ENCODE measurements at places on chromosomes 11 and 22.
A peak's percentile ranks its signal among the peaks of the same experiment; 100 is the strongest.

- DNase-seq: no peak
Measured at GRCh38 chr11:21037850-21038249, 368.5 kb downstream of the NELL1 start.

DNA sequence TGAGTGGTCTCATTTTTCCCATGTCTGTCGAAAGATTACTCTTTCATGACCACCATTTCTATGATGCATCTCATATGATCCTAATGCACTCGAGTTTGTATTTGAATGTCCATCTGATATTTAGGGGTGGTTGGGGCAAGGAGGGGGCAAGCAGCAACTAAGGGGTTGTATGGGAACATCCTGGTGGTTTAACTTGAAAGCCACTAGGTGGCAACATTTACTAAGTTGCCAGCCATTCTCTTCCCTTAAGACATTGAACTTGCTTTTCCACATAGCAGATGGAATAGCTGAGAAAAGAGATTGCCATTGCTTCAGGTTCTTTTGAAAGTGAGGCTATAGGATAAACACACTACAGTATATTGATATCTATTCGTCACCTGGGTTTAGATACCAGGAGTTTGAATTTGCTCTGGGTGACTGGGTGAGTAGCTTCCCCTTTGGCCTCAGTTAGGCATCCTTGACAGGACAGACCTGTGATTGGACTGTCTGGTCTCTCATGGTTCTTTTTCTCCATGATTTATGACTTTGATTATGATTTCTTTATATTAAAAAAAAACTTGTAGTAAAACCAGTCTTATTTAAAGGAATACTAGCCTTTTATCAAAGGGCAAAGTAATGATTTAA, 32.4 kb downstream of the NF2 start:
- no peak for DNase-seq

DNA sequence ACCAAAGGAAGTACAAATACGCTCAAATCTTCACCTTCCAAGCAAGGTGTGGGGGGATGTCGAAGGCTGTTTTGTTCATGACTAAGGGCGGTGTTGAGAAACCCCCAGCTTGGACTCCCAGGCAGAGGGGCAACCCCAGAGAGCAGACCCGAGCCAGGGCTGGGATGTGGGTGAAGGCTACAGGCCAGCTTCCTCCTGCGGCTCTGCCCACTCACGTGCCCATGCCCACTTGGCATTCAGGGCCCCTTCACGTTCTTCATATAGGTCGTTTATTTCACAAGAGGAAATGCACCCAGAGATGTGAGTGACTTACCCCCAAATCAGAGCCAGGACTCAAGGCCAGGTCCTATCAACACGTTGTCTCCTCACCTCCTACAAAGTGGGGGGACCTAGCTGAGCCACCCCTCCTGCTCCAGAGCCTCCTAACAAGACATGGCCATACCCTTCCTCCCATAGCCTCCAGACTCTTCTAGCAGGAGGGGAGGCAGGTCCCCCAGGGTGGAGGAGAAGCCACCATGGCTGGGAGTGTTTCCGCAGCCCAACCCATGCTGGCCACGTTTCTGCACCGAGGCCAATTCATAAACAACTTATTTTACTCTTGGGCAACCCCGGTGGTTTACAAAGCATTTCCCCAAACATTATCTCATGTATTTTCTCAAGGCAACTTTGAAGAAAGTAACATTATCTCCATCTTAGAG, 22.0 kb downstream of the TMEM184B start:
- no peak for DNase-seq

GRCh38 chr11:47233989-47234668, 14.5 kb downstream of the ACP2 start:
- DNase-seq: no peak

DNA sequence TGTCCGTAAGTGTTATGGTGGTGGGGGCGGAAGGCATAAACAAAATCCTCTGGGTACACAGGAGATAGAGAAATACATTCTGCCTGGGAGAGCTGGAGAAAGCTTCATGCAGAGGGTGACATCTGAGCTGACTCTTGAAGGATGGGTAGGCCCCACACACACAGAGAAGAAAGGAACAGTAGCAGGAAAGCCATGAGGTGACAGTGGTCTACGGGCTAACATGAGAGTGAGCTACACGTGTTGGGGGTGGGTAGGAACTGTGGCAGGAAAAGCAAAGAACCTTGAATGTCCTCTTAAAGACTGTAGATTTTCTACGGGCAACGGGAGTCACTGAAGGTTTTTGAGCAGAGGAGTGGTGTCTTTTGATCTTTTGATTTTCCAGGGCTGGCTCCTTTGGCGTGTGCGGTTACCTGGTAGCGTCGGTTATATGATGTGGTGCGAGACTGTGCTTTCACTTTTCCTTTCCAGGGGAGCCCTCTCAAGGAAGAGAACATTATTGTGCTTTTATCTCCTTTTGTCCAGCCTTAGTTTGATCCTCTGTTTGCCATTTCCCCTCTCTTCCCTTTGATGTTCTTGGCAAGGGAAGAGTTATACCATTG, 39.7 kb downstream of the ADAMTS8 start:
- DNase-seq: no peak

GRCh38 chr11:26231252-26231661, 100.7 kb upstream of the ANO3 start:
- DNase-seq: no peak

GRCh38 chr11:117548876-117549275, 221.2 kb downstream of the CEP164 start:
- DNase-seq: no peak

DNA sequence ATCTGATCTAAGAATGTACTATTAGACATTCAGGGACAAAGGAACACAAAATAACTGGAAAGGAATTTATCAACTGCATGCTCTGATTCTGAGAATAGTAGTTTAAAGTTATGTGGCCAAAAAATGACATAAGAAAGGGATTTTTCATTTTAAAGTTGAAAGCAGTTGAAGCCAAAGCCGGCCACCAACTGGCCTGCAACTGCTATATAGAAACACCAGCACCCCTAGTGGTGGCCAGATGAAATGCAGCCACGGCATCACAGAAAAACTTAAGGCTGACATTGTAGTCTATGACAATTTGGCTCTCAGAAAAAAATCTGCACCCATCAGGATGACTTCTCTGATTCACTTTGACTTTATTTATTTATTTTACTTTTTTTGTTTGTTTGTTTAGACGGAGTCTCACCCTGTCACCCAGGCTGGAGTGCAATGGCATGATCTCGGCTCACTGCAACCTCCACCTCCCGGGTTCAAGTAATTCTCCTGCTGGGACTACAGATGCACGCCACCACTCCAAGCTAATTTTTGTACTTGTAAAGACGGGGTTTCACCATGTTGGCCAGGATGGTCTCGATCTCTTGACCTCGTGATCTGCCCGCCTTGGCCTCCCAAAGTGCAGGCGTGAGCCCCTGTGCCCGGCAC, 59.2 kb downstream of the SLC35F2 start:
- peak; percentile 51 for DNase-seq

- DNase-seq: no peak
Measured at GRCh38 chr11:90221803-90222458, 918 bp downstream of the CHORDC1 start.

- no peak for DNase-seq
Measured at GRCh38 chr11:67663532-67664212, 10.8 kb downstream of the ALDH3B2 start.

DNA sequence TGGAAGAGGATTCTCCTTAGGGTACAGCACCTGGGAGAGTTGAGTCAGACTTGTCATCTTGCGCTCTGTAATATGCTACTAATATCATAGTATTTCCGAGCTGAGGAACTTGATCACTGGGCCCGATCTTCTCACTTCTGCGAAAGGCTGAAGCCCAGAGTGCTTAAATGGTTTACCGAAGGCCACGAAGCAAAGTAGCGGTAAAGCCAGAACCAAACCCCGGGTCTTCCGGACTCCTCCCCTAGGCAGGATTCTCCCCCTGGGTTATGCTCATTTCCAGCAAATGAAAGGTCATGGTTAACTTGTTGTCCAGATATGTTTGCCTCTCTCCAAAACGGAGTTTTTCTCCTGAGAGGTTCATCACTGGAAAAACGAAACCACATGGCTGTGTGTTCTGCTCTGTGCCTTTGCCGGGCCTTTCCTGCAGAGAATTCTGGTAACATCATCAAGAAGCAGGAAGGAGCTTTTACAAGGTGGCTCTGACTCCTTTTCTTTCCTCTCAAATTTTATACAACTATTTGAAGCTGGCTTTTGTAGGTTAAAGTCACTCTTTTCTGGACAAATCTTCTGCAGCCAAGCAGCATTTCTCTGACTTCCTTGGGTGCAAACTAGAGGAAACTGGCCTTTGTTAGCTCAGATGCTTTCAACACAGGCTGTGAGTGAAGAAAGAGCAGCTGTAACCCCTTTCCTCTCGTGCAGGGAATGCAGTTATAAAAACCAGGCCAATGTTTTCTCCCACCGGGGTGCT, 35.5 kb downstream of the UBASH3B start:
- DNase-seq: no peak

GRCh38 chr22:46019351-46019750, 42.4 kb upstream of the WNT7B start:
- no peak for DNase-seq

DNA sequence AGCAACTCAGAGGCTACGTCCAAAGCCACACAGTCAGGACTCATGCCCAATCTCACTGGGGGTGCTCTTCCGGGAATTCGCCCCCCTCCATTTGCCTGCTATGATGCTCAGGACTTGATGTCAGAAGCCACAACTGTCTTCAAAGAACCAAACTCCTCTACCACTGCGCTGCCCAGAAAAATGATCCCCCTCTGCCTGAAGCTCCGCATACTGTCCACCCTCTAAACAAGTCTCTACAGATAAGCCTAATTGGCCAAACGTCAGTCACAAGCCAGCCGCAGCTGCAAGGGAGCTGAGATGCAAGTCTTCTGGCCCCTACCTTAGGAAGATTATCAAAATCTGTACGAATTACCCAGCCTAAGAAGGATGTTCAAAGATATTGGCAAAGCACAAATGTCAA, 294.6 kb downstream of the BUD13 start:
- DNase-seq: no peak

DNA sequence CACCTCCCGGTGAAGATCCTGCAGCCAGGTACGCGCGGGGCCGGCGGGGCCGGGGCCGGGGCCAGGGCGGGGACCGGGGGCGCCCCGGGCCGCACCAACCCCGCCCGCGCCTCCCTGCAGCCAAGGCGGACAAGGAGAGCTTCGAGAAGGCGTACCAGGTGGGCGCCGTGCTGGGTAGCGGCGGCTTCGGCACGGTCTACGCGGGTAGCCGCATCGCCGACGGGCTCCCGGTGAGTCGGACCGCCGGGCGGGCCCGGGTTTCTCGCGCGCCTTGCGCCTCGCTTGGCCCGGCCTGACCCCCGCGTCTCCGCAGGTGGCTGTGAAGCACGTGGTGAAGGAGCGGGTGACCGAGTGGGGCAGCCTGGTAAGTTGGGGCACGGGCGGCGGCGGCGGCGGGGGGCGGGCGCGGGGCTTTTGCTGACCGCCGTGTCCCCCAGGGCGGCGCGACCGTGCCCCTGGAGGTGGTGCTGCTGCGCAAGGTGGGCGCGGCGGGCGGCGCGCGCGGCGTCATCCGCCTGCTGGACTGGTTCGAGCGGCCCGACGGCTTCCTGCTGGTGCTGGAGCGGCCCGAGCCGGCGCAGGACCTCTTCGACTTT, 531 bp downstream of the PIM3 start:
- DNase-seq: no peak

- DNase-seq: no peak
Measured at GRCh38 chr11:85922367-85922766, 67.2 kb downstream of the CCDC83 start.

GRCh38 chr11:77882396-77882795, 61.5 kb downstream of the AAMDC start:
- no peak for DNase-seq

GRCh38 chr11:19391652-19392051, 150.9 kb upstream of the E2F8 start:
- DNase-seq: no peak

DNA sequence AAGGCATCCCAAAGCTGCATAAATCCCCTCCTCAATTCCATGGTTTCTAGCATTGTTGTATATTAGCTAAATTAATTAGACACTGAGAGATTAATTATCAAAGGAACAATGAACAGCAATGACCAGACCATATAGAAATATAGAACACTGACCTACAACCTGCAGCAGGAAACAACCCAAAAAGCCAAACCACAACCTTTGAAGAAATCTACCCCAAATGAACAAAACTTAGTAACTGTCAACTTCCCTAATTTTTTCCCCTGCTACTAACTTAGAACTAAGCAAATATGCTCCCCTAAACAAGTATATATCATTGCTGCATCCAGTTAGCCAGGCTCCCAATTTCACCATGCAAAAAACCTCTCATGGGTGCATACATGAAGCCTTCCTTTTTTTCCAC, 268.0 kb upstream of the ANO3 start:
- DNase-seq: no peak

GRCh38 chr11:11895672-11896071, 53.9 kb downstream of the USP47 start:
- DNase-seq: no peak

DNA sequence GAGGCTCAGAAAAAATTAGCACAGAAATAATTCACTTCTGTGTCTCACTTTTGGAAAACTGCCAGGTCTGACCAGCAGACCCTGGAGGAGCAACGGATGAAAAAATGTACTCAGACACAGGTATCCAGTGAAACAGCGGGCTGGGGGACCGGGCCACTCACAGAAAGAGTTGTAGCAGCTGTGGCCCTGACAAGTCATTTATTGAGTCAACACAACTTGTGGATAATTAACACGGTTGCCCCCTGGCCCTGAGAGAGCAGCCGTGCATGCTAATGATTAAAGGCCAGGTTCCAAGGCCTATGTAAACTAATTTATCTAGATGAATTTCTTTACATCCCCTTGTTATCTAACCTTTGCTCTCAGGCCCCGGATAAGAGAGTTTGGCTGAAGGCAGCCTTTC, 131.3 kb downstream of the AASDHPPT start:
- no peak for DNase-seq

DNA sequence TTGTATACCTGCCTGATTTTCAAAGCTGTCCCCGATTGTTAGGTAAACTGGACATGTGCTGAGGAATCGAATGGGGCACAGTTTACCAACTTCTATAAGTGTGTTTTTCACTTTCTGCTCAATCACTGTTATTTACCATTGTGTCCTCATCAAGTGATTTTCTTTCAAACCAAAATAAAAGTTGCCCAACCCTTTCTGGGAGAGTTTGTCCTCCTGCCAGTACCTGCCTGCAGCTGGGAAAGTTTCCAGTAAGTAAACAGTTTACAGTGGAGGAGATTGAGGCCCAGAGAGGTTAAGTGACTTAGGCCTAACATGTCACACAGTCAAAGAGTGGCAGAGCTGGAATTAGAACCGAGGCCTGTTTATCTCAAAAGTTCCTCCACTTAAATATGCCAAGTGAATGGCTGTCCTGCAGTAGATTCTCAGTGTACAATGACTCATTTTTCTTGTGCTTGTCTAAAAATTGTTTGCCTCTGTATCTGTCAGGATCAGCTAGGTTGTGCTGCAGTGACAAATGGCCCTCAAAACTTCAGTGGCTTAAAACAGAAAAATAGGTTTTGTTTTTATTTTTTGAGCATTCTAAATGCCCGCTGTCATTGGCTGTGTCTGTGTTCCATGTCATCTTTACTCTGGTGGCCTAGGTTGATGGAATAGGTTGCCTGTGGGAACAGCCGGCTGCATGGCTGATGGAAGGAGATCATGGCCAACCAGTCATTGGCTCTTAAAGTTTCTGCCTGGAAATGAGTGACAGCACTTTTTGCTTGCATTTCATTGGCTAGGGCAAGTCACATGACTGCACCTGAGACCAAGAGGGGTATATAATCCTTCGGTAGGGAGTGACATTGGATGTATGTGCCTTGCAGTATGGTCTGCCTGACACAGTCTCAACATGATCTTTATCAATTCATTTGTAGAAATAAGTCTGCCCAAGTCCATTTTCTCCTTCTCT, 61.8 kb upstream of the CRYBB3 start:
- DNase-seq: no peak

GRCh38 chr11:46370253-46370652, 11.2 kb upstream of the MDK start:
- no peak for DNase-seq

GRCh38 chr11:47950396-47950795, 30.0 kb upstream of the PTPRJ start:
- DNase-seq: no peak
